Activated CD4-positive, CD25-positive, alpha-beta regulatory T cell (primary cell): ENCODE measurements at places on chromosomes 2 and 18.

DNA sequence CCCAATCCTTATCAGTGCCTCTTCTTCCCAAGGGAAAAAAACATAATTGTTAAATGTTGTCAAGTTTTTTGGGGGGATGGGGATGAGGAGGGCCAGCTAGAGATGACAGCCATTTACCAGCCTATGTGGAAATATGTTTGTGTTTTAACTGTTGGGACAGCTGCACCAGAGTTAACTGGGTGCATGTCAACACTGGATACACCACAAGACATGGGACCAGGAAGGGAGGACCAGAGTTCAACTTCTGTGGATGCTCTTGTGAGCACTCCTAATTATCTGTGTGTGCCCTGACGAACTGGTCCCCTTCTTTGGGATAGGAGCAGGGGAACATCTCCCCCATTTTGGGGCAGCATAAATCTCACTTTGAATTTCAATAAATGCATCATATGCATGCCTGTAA, 66.1 kb upstream of the FZD5 start:
- DNase-seq = no peak

GRCh38 chr2:111188681-111189080, 68.0 kb downstream of the BCL2L11 start:
- no peak for DNase-seq

DNA sequence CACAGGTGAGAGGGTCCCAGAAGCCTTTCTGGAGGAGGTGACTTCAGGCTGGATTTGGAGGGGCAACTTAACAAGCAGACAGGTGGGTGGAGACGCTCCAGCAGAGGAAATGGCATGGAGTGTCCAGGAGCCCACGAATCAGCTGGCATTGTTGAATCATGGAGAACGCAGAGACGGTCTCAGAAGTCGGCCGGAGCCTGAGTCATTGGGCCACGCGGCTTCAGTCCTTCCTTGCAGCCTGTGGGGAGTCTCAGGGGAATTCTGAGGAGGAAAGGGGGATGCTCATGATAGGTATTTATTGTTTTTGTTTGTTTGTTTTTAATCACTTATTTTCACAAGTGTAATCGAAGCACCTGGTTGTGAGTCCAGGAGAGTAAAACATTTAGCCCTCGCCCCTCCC, 184.6 kb upstream of the HDAC4 start:
- DNase-seq = no peak

- peak; percentile 61 for DNase-seq
These were observed 50.3 kb downstream of the ARL4C start for GRCh38 chr2:234446404-234447076.

- no peak for DNase-seq
These were observed 26.8 kb upstream of the SPATA3 start for GRCh38 chr2:230968921-230969658.

DNA sequence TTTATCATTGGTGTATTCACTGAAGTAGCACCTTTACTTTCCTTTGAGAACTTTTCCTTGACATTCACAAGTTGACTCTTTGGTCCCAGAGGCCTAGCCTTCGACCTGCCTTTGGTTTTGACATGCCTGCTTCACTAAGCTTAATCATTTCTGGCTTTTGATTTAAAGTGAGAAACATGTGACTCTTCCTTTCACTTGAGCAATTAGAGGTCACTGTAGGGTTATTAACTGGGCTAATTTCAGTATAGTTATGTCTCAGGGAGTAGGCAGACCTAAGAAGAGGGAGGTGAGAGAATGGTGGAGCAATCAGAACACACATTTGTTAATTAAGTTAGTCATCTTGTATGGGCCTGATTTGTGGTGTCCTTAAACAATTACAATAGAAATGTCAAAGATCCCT, 1040.7 kb upstream of the SLC39A10 start:
- no peak for DNase-seq

GRCh38 chr2:73032702-73033097, 38.8 kb downstream of the SFXN5 start:
- DNase-seq = no peak
